BE2C (cell line): ENCODE measurements at places on chromosomes 5 and 9.

DNA sequence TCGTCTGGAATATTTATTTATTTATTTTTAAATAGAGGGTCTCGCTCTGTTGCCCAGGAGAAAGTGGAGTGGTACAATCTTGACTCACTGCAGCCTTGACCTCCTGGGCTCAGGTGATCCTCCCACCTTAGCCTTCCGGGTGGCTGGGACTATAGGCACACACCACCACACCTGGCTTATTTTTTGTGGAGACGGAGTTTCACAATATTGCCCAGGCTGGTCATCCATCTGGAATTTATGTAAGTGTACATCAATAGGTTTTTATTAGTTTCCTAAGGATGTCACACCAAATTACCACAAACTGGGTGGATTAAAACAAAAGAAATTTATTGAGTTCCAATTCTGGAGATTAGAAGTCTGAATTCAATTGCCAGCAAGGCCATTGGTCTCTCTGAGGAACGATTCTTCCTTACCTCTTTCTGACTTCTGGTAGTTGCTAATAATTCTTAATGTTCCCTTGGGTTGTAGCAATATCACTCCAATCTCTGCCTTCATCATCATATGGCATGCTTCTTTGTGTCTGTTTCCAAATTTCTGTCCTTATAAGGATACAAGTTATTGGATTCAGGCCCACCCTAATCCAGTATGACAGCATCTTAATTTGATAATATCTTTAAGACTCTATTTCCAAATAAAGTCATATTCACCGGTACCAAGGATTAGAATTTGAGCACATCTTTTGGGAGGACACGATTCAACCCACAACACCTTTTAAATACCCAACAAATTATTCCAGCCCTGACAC, 16.3 kb upstream of the RAD23B start:
- DNase-seq: no peak

DNA sequence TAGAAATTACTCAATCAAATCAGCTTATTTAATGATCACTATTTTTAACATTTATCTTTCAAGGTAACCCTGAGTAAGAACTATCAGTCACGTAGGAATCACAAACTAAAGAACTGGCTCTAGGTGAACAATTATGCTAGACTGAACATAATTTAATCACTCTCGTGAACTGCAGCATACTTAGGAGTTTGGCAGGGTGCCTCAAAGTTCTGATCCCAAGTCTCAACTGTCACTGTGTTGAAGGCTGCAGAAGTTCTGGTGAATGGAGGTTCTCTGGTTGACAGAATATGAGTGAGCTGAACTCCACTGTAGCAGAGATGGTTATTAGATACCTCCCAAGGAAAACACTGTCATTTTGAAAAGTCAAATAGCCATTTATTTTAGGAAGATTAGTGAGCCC, 89.1 kb downstream of the KLHL3 start:
- DNase-seq: no peak

DNA sequence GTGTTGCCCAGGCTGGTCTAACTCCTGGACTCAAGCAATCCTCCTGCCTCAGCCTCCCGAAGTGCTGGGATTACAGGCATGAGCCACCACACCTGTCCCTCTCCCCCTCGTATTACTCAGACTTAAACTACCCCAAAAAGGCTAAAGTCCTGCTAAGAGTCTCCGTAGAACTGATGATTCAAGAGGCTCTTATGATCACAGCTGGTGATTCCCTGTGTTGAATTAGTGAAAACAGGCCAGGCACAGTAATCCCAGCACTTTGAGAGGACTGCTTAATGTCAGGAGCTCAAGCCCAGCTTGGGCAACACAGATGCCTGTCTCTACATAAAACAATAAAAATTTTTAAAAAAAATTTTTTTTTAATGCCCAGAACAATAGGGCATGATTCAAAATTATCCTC, 9.2 kb downstream of the CDC26 start:
- DNase-seq: no peak

DNA sequence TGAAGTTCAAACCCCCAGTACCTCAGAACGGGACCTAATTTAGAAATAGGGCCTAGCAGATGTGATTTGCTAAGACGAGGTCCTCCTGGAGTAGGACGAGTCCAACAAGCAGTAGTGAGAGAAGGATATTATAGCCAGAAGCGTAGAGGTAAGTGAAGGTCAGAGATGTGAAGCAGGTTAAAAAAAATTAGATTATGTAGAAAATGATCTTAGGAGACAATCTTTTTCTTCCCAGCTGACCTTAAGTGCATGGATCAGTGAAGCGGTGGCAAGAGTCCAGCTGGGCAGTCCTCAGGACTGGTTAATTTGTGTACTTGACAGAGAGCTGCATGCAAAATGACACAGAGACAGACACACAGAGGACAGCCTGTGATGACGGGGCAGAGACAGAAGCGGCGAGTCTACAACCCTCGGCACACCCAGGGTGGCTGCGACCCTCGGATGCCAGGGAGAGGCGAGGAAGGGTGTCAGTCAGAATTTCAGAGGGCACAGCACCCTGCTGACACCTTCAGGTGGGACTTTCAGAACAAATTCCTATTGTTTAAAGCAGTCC, 131.4 kb upstream of the IRX4 start:
- DNase-seq: no peak

DNA sequence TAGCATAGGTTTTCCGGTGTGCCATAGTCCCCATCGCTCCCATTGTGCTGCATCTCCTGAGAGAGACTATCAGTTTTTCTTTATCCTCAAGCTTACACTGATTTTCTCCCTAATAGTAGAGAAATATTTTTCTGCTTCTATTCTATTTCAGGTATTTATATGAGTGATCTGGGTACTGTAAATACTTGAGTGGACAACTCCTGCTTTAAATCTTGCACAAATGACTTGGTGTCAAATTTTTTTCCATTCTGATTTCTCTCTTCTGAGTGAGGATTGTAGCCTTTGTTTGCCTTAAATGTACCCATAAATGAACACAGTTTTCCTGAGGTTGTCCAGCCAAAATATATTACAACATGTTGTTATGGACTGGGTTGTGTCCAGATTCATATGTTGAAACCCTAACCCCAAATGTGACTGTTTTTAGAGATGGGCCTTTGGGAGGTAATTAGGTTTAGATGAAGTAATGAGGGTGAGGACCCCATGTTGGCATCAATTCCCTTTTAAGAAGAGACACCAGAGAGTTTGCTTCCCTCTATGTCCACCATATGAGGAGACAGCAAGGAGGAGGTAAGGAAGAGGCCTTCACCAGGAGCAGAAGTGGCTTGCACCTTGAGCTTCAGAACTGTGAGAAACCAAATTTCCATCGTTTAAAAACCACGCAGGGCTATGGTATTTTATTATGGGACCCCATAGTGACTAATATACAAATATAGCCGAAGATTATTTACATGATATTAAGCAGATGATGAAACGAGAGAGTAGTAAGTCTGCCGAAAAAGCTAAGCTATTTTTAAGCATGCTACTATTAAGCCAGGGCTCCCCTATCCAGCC, 336.4 kb upstream of the MPDZ start:
- no peak for DNase-seq

DNA sequence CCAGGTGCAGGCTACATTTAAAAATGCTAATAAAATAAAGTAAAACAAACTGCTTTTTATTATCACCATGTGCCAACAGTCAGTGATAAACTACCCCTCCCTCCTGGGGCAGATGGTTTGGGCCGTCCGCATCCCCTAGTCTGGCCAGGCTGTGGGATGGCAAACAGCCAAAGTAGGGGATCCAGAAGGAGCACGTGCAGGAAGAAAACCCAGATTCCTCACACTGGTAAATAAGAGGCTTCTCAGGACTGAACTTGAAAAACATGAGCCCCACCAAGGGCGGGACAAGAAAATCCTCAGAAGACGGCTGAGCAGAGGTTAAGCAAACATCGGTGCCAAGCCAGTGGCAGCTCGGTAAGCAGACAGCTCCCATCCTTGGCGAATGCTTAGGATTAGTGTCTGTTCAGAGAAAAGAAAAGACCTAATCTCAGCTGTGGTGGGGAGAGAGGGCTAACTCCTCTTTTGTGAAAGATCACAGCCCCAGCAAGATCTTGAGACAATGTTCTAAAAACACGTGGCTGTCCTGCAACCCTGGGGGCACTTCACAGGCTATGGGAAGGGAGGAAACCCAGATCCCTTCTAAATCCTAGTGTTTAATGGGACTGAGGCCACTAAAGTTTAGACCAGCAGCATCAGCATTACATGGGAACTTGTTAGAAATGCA, 46.5 kb upstream of the GDNF start:
- peak; percentile 64 for DNase-seq

DNA sequence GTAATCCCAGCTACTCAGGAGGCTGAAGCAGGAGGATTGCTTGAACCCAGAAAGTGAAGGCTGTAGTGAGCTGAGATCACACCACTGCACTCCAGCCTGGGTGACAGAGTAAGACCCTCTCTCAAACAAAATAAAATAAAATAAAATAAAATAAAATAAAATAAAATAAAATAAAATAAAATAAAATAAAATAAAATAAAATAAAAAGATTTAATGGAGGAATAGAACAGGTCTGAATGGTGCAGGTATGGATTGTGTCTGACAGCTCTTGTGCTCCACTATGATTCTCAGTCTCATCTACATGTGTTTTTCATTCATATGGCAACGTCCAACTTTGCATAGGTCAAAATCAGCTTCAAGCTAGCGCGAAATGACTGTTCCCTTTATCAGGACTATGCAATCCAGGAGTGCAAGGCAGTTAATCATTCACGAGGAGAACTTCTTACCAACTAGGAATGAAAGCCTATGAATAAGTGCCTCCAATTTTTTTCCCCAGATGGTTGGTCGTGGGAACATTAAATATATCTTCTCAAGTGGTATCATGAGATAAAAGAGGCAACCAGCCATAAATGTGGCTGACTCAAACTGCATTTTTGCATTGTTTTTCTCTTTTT, 1392.3 kb upstream of the CDH9 start:
- DNase-seq: no peak

- DNase-seq: no peak
These were observed 49.5 kb downstream of the NR3C1 start for GRCh38 chr5:143354025-143354424.

DNA sequence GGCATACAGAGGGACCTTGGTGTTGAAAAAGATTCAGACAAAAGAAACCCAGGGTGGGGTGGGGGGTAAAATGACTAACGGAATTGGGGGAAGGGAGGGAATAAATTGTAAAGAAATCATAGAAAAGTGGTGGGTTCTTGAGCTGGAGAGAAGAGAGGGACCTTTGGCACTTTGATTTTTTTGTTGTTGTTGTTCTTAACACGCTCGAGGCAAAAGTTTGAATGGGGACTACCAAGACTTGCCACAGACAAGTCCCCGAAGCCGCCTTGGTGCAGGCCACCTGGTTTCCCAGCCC, 616 bp downstream of the VCAN start:
- no peak for DNase-seq

GRCh38 chr5:97167435-97167834, 15.6 kb downstream of the RIOK2 start:
- DNase-seq: no peak

DNA sequence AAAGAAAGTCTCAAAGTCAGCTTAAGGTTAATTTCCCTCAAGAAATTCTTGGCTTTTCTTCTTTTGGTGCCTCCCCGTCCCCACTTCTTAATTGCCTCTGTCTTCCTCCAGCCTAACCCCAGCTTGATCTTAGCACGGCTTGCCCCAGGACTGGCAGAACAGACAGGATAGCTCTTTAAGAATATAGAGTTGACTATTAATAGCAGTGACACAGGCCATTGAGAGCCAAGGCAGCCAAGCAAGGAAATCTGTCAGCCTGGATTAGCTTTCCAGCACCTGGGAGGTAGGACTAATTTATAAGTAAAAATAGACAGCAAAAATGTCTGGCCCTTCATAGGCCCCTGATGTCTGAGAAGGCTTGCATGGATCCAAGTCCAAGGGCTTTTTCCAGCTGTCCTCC, 384.6 kb upstream of the SLC30A5 start:
- no peak for DNase-seq

DNA sequence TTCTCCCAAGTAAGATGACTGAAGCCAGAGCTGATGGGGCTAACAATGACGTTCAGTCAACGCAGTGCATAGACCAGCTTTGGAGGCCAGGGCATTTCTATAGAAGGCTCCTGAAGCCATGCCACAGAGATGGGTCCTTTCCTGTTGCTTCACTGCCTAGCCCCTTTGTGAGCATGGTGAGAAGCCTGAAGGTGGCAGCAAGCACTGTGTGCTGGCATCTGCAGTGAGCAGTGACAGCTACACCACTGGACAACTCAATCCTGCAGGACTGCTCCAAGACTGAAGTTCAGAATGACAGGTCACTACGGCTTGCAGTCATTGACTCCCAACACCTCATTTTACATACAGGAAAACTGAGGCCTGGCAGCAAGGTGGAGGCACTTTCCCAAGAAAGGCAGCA, 229.0 kb downstream of the TSSK1B start:
- no peak for DNase-seq

- no peak for DNase-seq
These were observed 193.2 kb upstream of the MAP3K1 start for GRCh38 chr5:56622141-56622540.

DNA sequence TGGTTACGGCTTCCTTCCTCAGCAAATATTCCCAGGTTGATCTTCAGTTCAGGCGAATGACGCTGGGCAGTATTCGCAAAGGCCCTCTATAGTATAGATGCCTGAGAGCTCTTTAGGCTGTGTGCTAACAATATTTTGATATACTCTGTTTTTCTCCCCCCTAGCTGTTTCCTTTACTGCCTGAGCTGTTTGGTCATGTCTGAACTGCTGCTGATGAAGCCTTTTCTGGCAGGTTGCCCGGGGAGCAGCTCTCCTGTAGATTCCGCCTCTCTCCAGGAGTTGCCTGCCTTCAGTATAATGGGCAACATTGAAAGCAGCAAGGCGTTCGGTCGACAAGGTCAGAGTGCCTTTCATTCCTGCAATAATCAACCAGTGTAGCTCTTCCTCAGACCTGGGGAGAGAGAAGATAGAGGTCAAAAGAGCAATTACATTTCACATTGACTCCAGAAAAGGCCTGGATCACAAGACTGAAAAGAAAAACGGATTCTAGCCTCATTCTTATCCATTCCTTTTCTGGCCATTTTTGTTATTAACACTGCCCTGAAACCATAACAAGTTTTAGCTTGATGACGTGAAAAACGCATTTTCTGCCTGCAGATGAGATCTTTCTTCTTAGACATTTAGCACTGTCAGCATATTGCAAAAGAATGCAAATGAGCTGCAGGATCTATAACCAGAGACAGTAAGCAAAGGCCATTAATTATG, 60.1 kb upstream of the ZNF608 start:
- DNase-seq: peak; percentile 93

DNA sequence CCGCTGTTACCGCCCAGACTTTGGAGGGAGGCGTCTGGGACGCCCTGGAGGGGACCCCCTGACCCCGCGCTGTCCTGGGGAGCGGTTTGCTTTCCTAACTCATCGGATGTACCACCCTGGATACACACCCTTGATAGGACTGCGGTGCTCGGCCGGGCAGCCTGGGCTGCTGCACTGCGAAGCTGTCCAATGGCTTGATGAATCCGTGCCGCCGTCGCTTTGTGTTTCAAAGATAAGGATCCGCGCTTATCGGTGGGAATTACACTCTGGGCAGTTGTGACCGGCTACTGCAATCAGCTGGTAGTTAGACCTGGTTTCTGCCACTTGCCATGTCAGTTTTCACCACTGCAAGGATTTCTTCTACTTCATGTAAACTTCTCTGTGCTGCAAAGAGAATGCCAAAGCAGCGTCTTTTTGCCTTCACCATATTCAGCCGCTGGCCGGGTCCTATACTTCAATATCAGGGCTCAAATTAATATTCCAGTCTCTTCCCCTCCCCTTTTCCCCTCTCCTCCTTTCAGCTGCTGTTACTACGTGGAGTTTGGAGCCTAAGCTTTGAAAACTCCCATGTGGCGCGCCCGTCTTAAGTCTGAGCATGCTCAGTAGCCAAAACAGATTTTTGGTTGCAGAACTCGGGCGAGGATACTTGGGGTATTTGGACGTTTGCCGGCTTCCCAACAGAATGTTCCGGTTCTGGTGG, 727 bp downstream of the SMAD5 start:
- peak; percentile 59 for DNase-seq
